ENCODE measurements at places on chromosomes 16 and 17.
A peak's percentile ranks its signal among the peaks of the same experiment; 100 is the strongest.

DNA sequence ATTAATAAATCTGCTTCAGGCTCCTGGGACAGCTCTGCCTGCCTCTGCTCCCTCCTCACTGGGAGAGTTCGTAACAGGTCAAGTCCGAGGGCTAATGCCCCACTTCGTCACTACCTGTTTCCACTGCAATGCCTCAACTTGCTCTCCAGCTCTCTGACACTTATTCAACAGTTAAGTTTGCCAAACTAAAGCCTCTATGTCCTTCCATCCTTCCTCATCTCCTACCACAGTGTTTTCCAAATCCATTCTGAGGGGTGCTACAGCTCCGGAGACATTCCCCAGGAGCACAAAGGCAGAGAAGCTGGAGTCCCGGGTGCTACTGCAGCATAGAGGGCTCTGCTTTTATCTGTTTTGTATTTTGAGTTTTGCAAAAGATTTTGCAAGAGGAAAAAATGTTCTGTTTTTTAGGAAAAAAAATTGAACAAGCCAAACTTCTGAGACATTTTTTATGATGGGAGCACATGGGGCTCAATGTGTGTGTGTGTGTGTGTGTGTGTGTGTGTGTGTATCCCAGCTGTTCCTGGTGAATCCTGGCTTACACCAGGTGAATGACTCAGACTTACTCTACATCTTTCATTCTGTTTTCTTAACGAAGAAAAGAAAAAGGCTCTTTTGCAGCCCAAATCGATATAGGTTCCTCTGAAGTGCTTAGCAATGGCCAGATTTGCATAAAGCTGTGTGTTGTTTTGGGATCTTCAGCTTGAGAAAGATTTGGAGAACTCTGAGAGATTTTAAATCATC is 46.1 kb upstream of the MYOCD start:
- DNase-seq, result peak; percentile 51

DNA sequence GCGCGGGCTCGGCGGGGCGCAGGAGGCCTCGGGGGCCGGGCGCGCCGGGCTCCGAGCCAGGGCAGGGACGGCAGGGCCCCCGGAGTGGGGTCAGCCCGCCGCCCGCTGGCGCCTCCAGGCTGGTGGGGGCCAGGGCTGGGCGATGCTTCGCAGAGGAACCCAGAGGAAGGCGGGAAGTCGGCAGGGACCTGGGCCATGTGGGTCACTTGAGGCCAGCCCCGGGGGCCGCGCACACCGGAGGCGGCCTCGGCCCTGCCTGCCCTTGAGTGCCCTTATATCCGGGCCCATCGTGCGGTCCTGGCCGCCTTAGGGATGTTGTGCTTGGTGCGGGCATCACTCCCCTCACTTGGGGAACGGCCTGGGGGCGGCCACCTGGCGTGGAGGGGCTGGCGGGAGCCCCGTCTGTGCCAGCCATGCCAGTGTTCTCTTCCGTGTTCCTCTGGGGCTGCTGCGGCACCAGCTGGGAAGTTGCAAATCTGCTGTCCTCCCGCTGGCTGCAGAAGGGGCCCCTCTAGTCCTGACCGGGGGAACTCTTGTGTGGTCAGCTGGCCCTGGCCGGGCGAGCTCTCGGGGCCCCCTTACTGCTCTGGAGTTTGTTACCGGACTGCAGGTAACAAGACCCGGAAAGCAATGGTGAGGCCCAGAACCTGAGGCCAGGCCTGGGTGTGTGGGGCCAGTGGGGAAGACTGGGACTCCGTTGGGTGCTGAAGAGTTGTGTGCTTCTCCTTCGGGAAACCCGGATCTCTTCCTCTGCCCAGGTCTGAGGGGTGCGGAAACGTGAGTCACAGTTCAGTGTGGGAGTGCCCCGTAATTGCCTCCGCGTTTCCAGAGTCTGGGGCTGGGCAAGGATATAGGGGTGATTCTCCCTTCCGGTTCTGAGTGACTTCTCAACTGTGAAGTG is 849 bp downstream of the CAPN15 start:
- DNase-seq, result peak; percentile 75

- no peak for DNase-seq
Observed at GRCh38 chr16:1909561-1910231, 8.5 kb downstream of the HS3ST6 start.

DNA sequence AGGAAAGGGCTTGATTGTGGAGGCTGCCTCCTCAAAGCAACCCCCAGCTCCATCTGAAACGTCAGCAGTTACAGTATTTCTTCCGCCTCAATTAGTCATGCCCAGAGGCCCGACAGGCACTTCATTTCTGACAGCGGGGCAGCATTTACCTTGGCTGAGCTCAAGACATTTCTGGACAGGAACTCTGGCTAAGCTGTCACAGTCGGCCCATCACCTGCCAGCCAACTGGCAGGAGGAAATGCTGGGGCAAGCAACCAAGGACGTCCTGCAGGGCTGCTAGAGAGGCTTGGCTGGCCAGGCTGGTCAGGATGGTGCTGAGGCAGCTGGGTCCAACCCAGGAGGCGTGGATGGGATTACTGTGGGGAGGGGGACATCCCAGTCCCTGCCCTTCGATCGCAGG is 27.8 kb downstream of the PLXDC1 start:
- DNase-seq, result no peak

DNA sequence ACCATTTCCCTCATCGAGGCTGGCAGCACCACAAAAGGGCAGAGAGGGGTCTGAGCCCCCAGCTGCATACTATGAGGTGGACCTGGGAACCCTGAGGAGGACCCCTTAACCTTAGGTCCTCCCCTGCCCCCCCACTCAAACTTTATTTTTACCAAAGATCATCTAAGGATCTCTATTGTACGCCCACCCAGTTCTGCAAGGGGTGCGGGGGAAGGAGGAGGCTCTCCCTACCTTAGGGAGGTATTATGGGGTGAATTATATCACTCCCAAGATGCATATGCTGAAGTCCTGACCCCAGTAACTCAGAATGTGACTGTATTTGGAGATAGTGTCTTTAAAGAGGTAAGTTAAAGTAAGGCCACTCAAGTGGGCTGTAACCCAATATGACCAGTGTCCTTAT is 26.8 kb upstream of the EMP2 start:
- DNase-seq, result no peak

GRCh38 chr16:66905633-66906539 is 12.8 kb downstream of the CDH16 start:
- no peak for DNase-seq

DNA sequence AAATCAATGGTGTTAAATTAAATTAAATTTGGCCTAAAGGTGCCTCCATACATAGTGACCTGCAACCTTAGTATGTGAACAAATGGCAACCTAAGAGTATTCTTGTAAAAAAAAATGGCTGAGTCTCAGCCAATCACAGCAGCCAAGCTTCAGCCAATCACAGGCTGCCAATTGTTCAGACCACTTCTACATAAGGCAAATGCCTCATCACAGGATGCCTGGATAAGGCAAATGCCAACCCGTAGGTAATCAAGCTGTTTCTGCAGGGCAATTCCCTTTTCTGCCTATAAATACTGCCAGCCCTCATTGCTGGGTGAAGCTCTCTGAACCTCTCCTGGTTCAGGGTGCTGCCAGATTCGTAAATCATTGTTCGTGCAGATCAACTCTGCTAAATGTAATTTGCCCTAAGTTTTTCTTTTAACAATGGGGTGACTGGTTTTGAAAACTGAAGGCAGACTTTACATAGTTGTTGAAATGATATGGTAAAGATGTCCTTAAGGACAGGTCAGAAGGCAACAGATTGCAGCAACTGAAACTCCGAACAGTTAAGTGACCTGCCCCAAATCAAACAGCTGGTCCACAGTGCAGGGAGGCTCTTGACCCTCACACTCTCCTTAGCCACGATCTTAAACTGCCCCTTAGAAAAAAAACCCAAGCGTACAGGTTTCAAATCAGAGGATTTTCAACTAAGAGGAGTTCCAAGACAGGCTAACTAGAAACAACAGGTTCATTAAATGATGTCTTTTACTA is 50.3 kb downstream of the N4BP1 start:
- no peak for DNase-seq

GRCh38 chr17:2172077-2172851 is 117.4 kb downstream of the HIC1 start:
- DNase-seq, result peak; percentile 99

DNA sequence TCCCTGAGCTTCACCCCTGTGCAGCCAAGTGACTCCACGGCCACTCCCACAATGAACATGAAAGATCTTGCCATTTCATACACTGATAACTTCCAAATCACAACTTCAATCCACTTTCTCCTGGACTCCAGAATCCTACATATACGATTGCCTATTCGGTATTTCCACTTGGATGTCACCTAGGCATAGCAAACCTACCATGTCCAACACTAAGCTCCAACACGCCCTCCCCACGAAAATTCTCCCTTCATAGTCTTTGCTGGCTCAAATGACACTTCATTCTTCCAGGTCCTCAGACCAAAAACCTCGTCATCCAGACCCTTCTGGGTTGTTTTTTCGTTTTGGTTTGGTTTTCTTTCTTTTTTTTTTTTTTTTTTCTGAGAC is 1.9 kb downstream of the GLTPD2 start:
- no peak for DNase-seq

GRCh38 chr16:73006026-73006425 is 41.9 kb downstream of the ZFHX3 start:
- no peak for DNase-seq

- peak; percentile 54 for DNase-seq
Observed at GRCh38 chr17:73770115-73770848, 126.0 kb upstream of the SDK2 start.

DNA sequence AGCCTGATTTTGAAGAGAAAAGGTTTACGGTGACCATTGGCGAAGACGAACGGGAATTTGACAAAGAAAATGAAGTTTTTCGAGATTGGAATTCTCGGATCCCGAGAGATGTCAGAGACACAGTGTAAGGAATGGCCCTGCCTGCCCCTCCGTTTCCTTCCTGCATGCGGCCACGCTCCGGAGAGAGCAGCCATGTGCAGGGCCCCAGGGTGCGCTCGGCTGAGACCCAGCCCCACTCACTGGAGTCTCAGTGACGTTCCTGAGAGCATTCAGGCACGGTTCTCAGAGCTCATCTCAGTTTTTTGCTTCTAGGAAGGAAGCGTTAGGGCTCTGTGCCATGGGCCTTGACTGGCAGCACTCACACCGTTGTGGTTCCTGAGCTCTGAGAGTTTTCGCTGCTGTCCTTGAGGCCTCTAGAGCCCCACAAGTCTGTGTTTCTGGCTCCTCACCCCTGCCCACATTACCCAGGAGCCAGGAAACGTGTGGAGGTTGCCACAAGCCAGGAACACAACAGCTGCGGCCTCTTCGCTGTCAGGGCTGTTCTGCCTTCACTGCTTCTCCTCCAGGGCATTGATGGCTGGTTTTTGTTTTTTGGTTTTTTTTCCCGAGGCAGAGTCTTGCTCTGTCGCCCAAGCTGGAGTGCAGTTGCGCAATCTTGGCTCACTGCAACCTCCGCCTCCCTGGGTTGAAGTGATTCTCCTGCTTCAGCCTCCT is 29.8 kb downstream of the ZC3H18 start:
- DNase-seq, result no peak

- no peak for DNase-seq
Observed at GRCh38 chr17:13508896-13509295, 92.8 kb downstream of the HS3ST3A1 start.

DNA sequence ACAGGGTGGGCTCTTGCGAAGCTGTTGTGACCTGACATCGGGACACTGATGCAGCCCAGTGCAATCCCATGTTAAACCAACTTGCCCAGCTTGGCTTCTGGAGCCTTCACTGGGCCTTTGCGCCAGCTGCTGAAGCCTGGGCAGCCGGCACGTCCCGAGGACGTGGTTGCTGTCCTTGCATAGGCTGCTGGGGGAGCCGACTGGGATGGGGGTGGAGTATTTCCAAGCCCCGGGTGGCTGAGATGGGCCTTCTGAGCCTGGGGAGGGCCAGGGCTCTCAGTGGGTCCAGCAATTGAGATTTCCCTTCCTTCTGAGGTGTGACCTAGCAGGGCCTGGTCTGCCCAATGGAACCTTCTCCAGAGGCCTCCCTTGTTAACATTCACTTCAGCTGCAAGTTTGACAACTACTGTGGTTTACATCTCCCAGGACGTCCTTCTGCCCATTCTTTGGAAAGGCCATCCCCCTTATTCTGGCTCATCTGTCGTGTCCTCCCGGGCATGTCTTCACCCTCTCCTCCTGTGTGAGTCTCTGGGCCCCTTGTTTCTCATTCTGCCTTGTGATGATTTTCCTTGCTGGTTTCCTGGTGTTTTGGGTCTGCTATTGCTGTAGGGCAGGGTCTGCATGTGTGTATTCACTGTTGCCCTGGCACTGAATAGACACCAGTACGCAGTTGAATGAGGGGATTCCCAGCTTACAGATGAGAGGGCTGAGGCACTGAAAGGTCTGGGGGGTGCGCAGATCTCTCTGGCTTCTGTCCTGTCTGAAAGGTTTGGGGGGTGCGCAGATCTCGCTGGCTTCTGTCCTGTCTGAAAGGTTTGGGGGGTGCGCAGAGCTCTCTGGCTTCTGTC is 34.4 kb downstream of the HAPSTR1 start:
- peak; percentile 54 for DNase-seq

- no peak for DNase-seq
Observed at GRCh38 chr16:21321736-21322135, 43.6 kb upstream of the CRYM start.

All from mesenchymal stem cell (in vitro differentiated cells and primary cell).